ENCODE measurements at places on chromosomes 7 and 10. TPM values are rescaled to one million over a fixed set of nuclear protein-coding genes. Genes with fewer than 3 reads are reported as not detected.

DNA sequence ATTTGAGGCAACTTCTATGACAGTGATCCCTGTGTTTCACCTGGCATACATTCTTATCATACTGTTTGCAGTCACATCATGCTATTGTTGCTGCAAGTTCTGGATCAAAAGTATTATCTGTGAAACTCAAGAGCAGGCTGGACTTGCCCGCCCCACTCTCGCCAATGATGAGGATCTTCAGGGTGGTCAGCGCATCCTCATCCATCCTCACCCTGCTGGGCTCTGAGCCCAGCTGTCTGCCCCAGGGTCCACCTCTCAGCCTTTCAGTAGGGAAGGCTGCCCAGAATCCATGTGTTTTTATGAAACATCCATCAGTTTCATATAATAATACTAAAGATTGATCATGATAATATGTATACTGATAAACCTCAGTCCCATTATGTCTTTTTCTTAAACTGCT lies 55.4 kb upstream of the KIF5B start:
- no peak for DNase-seq

DNA sequence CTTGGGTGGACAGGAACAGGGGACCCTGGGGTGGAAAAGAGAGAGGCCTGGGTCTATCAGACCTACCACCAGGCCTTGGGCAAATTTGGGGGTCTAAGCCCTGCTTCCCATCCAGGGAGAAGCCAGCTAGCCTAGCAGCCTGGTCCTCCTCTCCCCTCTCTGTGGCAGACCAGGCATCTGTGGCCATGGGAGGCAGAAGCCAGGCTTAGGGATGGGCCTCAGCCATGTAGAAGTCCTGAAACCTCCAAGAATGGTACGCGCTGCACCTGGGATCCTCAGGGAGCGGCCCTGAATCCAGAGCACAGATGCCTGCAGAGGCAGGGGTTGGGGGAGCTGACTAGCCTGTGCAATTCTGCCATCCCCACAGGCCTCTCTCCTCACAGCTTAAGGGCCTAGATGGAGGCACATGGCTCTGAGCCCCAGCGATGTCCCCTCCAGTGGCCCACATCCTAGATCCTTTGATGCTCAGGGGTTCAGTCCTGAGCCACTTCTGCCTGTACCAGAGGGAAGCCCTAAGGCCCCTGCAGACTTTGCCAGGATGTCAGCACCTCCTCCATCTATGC lies 21.2 kb downstream of the GRID1 start:
- no peak for DNase-seq

DNA sequence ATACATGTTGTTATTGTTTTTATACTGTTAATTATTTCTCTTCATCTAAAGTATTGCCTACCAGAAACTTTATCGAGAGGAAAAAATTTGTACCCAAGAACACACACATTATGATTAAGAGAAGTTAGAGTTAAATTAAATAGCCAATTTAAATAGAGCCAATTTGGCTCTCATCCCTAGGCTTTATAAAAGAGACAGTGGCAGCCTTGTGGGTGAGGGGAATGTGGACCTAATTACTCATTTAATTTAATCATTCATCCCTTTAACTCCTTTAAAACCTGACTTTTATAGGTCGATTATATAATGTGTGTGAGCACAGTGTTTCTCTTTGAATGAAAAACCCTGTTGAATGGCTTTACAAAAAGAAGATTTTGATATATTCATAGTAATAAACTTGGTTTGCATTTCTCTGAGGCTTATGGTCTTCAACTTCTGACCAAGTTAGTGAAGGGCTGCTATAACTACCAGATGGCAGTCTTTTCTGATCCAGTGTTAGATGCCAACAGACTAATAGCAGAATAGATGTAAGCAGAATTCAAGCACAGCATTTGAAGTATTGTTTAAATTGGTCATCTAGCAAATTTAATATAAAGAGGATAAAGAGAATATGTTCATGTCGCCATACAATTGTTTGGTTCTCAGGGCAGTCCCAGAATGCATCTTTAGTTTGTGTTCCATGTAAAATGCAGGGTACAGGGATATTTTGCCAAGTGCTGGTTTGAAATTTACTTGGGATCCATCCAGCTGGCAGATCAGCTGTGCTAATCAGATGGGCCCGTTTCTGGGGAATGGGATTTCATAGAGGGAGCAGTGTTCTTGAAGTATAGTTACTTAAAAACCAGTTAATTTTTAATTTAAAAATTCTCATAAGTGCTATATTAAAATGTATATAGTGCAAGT lies 25.3 kb downstream of the ADD3 start:
- no peak for DNase-seq

- DNase-seq: no peak
These were observed 79.8 kb downstream of the NRP1 start for GRCh38 chr10:33254556-33255160.

- no peak for DNase-seq
These were observed 112.2 kb downstream of the TFPI2 start for GRCh38 chr7:93778384-93778783.

- no peak for DNase-seq
These were observed 236.1 kb upstream of the BMPER start for GRCh38 chr7:33669251-33669670.

DNA sequence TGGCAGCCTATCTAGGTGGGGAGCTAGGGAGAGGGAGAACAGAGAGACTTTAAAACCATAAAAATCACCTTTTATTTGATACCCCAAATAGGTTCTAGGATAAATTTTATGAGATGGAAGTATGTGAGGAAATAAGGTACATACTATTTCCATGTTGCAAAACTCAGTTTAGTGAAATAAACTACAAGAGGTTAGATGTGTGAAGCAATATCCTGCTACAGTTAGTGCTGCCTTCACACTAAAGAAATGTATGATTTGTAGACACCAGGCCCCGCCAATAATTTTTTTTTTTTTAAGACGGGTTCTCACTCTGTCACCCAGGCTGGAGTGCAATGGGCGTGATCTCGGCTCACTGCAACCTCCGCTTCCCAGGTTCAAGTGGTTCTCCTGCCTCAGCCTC lies 34.4 kb upstream of the RSBN1L start:
- no peak for DNase-seq

- DNase-seq: no peak
These were observed 250.0 kb upstream of the HGF start for GRCh38 chr7:82019551-82020475.

DNA sequence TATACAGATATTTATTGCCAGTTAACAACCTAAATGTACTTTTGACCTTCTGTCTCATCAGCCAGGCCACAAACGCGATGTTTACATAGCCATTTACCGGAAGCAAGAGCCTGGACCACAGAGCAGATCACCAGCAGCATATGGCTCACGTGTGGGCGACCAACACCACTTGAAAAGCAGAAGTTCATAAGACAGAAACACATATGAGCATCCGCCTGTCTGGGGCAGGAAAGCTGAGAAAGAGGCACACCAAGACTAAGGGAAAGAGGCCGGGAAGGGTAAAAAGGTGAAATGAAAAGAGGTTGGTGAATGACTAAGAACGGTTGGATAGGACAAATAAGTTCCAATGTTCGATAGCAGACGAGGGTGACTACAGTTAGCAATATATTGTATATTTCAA lies 1.3 kb downstream of the ABCB1 start:
- DNase-seq: no peak

- no peak for DNase-seq
These were observed 168.5 kb upstream of the MEOX2 start for GRCh38 chr7:15854841-15855524.

DNA sequence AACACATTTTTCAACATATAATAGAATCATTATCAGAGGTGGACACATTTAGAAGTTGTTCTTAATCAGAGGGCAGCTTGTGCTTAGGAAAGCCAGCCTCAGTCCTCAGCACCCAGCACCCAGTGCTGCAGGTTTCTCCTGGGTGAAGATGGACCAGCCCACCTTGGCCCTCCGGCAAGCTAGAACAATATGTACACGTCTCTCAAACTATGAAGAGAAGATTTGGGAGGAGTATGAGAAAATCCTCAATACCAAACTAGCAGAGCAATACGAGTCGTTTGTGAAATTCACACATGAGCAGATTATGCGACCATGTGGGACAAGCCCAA lies 13.5 kb upstream of the RALA start:
- DNase-seq: no peak

DNA sequence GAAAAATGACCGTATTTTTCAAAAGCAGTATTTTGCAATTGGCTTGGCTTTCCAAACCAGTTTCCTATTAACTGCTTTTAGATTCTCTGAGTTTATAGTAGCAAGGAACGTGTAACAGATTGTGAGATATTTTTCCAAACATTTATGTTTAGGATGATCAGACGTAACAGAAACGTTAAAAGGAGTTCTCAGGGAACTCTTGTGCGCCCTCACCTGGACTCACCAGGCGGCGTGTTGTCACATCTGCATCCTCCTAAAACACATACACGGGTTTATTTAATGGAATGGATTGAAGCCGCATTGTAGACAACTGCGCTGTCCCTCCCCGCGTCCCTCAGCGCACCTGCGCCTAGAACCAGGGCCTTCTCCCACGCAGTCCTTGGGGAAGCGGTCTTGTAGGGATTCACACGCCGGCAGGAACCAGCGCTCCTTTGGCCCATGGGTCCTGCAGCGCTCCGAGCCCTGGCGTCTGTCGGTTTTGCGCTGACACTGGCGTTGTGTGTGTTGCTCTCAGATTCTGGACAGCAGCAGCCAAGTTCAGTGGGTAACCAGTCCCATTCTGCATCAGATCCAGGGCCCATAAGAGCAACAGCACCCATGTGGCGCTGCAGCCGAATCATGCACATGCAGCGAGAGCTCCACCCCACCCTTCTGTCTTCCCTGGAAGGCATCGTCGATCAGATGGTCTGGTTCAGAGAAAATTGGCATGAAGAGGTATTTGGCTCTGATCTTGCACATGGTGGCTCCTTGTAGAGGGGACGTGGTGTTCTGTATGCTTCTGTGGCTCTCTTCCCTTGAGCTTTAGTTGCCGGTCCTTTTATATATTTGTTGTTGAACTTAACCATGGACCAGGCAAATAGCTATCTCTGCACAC lies 114.9 kb downstream of the TRRAP start:
- no peak for DNase-seq

GRCh38 chr7:95240921-95241320 lies 83.4 kb downstream of the PON1 start:
- no peak for DNase-seq

- DNase-seq: no peak
These were observed 150.3 kb upstream of the PHYHIPL start for GRCh38 chr10:59025981-59026765.

DNA sequence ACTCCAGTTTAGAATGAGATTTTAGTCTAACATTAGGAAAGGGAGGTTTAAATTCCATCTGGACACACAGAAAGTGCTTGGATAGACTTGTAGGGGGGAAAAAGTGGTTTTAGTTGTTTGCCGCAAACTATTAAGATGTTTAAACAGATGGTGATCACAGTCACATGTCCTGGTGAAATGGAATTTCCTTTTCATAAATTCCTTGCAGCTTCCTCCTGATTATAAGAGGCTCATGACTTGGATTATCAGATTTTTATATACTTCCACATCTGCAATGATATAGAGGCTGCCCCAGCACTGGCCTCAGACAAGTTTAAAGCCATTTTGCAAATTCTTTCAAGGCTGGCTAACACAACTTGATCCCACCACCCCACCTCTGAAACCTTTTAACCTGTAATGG lies 106.4 kb upstream of the ARMC3 start:
- DNase-seq: no peak

- no peak for DNase-seq
These were observed at the start of gene ZNF365 for GRCh38 chr10:62373995-62374861. TSS of gene ZNF365 (plus strand) at chr10:62374369. CDS start at chr10:62376194, 1,825 bp downstream.

GRCh38 chr10:17344206-17344605 lies 110.2 kb downstream of the ST8SIA6 start:
- DNase-seq: no peak

GRCh38 chr10:127278001-127278400 lies 81.6 kb upstream of the INSYN2A start:
- no peak for DNase-seq

GRCh38 chr10:88980800-88981199 lies 9.8 kb upstream of the FAS start:
- no peak for DNase-seq

DNA sequence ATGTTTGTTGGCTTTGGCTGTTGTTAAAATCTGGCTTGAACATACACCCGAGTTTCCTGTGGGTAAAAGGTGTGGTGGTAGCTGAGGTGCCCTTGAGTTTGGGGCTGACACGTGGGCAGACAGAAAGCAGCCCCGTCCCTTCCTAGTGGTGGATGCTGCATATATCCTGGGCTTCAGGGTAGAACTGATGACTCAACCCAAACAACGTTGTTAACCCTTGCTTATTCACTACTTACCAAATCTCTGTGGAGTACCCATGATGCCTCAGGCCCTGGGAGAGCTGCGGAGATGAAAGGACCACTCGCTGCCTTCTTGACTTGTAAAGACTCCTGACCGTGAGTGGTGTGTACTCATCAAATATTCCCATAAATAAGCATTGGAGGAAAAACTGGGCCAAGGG lies 245.1 kb downstream of the RAB11FIP2 start:
- DNase-seq: no peak

DNA sequence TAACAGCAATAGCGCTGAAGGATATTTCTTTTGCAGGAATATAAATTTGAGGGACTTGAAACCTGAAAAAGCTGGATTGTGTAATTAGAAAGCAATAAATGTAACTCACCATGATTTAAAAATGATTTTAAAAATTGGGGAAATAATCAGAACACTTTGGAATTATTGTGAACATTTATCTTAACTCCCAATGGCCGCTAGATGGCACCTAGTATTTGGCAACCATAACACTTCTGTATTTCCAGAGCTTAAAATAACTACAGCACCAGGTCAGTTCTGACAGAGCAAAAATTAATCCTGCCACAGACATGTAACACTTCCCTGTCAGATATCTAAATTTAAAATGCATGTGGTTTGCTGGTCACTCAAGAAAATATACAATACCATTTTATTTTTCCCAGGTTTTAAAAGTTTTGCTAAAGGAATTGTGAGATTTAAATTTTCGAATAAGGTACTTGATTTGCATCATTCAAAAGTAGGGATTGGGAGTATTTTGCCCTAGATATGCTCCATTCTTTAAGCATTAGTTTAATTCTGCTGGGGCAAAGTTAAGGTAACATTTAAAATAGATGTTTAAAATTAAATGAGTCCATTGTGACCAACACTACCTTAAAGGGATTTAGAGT lies 144.5 kb downstream of the PPP1R3A start:
- DNase-seq: no peak

Gene CNTNAP2
- total RNA-seq: 1.4 TPM

Gene WEE2
- not detected for total RNA-seq

Gene GIMAP7
- total RNA-seq: 1.8 TPM

Gene PRLHR
- total RNA-seq: not detected

Gene SLC13A1
- total RNA-seq: not detected

Gene RBP4
- total RNA-seq: not detected

Gene LUC7L2
- total RNA-seq: 29.4 TPM

Gene ANKRD30A
- not detected for total RNA-seq

Gene GIMAP6
- total RNA-seq: 5.4 TPM

Gene INSYN2A
- total RNA-seq: not detected

Gene COL17A1
- total RNA-seq: 199 TPM

Gene C10orf105
- under 0.01 TPM for total RNA-seq

Gene SH2B2
- 1.0 TPM for total RNA-seq
